ENCODE measurements at places on chromosomes 7 and 10.

DNA sequence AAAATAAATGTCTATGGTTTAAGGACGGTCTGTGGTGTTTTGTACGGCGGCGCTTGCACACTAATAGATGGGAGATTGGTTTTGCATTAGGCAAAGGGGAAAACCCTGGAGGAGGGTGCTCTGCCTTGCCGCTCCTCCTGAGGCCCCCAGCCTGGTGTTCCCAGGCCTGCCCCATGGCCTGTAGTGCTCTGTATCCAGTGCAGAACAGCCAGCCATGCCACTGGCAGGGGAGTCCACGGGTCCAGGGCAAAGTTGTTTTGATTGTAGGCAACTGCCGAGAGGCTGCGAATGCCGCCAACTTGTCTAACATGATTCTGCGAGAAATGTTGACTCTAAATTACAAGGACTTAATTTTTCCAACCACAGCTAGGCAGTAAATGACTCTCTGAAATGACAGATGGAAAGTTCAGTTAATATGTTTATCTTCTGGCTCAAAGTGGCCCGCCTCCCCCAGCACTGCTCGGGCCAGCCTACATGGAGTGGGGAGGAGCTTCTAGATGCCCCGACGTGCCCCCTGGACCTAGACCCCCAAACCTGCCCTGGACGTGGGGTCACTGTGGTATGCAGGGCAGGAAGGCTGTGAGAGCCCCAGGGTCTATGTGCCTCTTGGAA lies 104.6 kb upstream of the GDF10 start:
- DNase-seq: no peak

GRCh38 chr7:100119970-100120732 lies 717 bp downstream of the CNPY4 start:
- peak; percentile 51 for DNase-seq

- DNase-seq: no peak
Measured at GRCh38 chr7:149735181-149735602, 38.2 kb downstream of the ZNF467 start.

DNA sequence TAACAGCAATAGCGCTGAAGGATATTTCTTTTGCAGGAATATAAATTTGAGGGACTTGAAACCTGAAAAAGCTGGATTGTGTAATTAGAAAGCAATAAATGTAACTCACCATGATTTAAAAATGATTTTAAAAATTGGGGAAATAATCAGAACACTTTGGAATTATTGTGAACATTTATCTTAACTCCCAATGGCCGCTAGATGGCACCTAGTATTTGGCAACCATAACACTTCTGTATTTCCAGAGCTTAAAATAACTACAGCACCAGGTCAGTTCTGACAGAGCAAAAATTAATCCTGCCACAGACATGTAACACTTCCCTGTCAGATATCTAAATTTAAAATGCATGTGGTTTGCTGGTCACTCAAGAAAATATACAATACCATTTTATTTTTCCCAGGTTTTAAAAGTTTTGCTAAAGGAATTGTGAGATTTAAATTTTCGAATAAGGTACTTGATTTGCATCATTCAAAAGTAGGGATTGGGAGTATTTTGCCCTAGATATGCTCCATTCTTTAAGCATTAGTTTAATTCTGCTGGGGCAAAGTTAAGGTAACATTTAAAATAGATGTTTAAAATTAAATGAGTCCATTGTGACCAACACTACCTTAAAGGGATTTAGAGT lies 144.5 kb downstream of the PPP1R3A start:
- peak; percentile 43 for DNase-seq

DNA sequence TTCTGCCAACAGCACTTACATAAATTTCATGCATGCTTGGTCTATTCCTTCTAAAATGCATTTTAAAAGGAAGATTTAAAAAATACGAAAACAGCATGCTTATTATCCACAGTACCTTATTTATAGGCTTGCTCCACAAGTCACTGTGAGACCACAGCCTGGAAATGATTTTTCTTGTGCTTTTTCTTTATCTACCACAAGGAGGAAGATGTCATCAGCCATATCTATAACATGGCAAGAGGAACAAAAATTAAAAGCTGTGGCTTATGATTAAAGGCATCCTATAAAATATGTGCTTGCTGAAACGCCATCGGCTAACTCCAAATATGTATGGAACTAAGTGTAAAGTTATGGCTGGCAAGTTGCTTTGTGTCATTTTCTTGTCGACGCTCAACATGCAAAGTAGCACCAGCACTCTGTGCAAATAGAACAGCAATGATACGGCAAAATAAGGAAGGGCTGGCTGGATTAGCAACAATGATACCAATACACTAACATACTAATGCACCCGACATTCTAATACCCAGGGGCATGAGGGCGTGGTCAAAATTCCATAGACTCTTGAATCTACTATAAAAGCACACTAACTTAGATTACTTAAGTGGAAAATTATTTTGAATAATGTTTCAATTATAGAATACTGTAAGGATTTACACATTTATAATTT lies 41.2 kb upstream of the AKR1E2 start:
- no peak for DNase-seq

DNA sequence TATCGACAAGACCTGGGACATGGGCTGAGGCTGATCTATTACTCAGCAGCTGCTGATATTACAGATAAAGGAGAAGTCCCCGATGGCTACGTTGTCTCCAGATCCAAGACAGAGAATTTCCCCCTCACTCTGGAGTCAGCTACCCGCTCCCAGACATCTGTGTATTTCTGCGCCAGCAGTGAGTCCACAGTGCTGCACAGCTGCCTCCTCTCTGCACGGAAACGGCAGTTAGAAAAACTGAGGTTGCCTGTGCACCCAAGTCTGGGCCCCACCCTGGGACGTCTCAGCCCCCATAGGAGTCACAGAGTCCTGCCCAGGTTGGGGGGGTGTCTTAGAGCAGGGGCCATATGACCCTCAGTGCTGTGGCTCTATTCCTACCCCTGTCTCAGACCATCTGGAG lies 167.4 kb upstream of the PRSS58 start:
- no peak for DNase-seq

- no peak for DNase-seq
Measured at GRCh38 chr10:132679217-132679595, 106.7 kb downstream of the NKX6-2 start.

DNA sequence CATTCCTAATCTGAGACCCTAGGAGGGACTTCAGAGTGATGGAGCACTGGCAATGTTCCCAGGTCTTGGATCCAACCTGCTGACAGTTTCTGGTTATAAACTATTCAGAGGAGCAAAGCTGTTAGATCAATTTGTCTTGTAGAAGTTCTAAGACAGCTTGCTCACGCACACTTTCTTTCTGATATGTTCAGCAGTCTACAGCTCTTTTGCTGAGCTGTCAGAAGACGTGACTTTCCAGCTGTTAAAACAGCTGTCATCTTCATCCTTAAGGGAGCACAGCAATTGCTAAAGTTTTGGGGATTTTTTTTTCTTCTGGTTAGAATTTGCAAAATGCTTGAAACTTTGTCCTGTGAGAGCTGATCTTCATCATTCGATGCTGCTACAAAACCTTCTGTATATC lies 823.1 kb downstream of the SORCS1 start:
- no peak for DNase-seq

GRCh38 chr10:119267384-119267783 lies 60.0 kb downstream of the GRK5 start:
- DNase-seq: no peak

DNA sequence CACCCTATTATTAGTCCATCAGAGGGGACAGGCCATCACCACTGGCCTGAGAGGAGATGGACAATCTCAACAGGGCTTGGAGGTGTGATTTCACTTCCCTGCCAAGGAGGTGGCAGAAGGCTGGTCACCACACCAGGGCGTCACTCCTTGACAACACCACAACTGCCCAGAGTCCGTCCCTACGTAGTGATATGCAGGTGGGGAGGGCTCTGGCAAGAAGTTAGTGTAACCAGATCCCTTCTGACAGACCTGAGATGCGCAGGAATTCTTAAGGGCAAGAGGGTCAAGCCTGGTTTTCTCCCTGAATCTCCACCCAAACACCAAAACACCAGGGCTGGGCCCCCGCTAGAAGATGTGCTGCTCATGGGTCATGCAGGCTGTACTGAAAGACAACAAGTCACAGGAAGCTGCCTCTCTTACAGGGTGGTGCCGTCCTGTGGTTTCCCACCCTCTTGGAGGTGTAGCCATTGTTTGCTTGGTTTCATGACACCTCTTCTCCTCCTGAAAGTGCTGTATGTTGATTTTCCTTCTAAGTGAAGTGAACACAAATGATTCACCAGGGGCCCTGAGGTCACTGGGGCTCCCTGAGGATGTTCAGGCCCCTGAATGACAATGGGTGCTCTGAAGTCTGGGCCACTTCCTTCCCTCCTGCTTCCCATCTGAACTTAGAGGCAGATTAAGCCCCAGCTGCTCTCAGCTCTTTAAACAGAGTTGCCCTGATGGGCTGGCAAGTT lies 27.1 kb downstream of the ATXN7L1 start:
- DNase-seq: peak; percentile 80

GRCh38 chr7:70565721-70566370 lies 566.1 kb upstream of the GALNT17 start:
- DNase-seq: no peak

DNA sequence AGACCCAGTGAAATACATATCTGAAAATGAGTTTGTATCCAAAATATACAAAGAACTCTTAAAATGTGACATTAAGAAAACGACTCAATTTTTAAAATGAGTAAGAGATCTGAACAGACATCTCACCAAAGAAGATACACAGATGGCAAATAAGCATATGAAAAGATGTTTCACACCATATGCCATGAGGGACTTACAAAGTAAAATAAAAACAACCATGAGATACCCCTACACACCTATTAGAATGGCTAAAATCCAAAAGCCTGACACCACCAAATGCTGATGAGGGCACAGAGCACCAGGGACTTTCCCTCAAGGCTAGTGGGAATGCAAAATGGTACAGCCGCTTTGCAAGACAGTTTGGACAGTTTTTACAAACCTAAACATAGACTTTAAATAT lies 27.9 kb downstream of the GFRA1 start:
- no peak for DNase-seq

- peak; percentile 13 for DNase-seq
Measured at GRCh38 chr10:80684259-80684658, 146.6 kb downstream of the SH2D4B start.

DNA sequence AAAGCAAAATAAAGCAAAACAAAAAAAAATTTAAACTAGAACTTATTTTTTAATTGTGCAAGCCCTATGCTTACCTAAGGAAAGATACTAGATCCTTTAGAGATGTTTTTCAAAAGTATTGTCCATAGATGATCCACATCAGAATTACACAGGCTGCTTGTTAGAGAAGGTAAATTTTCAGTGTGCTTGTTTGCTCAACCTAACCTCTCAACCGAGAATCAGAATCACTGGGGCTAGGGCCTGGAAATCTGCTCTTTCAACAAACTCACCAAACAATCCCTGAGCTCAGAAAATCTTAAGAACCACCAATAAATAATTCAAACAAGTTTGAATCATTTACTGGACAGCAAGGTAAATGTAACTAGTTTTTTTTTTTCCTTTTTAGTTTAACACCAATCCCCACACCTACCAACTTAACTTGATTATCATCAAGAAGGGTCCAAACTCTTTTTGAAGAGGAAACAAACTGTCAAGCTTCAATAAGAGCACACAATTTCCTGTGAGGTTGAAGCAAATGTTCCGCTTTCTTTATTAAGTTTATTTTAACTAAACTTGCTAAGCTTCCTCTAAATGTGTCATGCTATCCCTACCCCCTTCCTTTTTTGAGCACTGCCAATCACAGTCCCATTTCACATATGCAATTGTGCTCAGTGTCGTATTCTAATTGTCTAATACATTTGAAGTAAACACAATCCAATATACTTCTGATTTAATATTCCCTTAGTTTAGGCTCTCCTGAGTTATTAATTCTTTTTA lies 7.4 kb upstream of the TSPAN33 start:
- no peak for DNase-seq

DNA sequence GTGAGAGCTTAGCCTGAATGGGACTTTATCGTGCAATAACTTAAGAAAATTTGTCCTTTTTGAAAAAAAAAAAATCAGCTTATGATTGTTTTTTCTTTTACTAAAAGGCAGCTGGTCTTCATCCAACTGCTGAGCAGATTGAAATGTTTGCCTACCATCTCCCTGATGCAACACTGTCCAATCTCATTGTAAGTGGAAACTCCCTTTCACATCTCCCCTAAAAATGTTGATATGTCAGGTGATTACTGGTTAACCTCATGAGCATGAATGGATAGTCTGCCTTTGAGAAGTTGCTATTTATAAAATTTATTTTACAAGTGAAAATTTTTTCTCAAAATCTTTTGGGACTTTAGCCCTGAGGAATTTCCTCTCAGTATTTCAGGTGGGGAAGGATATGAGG lies 17.8 kb upstream of the HKDC1 start:
- DNase-seq: no peak

DNA sequence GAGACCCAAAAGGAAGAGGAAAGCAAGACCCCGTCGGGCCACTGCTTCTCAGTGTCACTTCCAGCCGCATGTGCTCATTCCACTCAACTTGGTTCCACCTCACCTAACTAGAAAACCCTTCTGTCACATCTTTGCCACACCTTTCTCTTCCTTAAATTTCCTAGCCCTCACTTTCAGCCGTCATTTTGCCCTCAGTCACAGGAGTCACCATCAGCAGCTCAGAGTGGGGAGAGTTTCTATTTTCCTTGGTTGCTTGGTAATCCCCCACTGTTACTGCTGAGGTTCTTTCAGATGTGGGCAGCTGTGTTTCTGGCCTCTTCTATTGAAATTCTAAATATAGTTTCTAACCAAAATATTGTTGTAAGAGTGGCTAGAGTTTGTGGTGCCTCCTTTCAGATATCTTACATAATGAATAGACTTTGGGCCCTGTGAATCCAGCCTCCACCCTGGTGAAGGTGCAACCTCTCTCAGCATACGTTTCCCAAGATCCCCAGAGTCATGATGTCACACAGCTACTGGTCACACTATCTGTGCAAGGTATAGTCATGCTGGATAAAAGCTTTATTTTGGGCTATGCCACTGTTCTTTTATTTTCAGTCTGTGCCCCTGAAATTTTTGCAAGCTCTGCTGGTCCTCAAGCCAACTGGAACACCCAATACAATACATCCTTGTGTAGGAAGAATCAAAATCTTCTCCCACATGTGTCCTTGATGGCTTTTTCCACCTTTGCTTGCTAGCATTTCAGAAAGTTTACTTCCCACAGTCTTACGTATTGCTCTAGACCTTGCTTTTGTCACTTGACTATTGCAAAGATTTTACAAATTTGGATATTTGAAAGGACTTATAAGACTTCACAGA lies 9.2 kb downstream of the AGBL3 start:
- DNase-seq: no peak

- DNase-seq: no peak
Measured at GRCh38 chr10:124005091-124005490, 88.3 kb downstream of the CHST15 start.

GRCh38 chr7:44750921-44751571 lies 2.4 kb downstream of the ZMIZ2 start:
- DNase-seq: peak; percentile 90
